ENCODE measurements at places on chromosomes 1 and 21.

DNA sequence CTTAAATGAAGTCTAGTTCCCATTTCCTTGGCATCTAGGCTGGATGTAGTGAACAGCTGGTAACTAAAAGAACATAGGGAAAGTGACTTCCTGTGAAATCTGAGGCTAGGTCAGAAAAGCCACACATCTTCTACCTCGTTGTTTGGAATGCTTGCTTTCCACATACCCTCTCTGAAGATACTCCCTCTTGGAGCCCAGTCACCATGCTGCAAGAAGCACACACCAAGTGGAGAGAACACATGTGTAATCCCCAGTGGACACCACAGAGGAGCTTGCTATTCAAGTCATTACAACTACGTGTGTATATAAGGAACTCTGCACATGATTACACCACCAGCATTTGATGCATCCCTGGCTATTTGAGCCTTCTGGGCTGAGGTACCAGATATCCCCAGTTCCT, 125.9 kb downstream of the RGS21 start:
- no peak for DNase-seq

DNA sequence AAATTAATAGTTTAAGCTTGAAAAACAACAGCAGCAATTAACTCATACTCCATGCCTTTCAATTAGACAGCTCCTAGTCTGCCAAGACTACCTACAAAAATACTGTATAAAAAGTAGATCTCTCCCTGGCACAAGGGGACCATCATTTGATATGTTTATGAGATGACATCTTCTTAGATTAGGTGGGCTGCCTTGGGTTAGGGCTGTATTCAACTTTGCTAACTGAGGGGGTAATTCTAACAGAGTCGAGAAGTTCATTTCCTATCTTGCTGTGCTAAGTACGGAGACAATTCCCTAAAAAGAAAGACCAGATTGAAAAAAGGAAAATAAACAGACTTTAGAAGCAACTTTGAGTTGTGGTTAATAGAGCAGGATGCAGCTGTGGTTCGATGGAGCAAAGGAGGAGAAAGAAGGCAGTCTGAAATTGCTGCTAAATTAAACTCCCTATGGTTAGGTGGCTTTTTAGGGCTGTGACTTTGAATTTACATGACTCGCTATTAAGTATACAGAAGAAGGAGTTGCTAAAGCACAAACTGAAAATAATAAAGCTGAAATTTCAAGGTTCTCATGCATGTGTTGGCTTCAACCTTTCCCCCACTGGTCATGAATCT, 75.4 kb downstream of the CDC7 start:
- no peak for DNase-seq

DNA sequence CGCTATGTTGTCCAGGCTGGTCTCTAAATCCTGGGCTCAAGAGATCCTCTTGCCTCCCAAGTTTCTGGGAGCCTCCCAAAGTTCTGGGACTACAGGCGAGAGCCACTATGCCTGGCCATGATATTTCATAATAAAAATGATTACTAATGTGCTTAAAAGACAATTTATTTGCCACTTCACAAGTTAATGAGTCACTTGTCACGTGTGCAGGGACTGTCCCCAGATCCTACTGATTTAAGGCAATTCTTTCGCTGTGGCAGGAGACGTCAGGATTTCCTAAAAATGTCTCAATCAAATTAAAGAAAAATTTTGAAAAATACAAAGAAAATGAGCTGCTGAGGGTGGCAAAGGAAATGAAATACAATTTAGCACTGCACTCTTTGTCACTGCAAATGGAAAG, 43.5 kb downstream of the B3GALNT2 start:
- DNase-seq: no peak

GRCh38 chr21:42127164-42128150, 56.3 kb downstream of the UMODL1 start:
- DNase-seq: no peak

- DNase-seq: no peak
Measured at GRCh38 chr1:19351873-19352272, 39.7 kb downstream of the SLC66A1 start.

GRCh38 chr1:156581661-156582387, 2.3 kb downstream of the TTC24 start:
- DNase-seq: peak; percentile 37

GRCh38 chr1:40256401-40257084, 1.5 kb upstream of the ZMPSTE24 start:
- DNase-seq: no peak

GRCh38 chr21:29849735-29850176, 90.0 kb downstream of the GRIK1 start:
- peak; percentile 52 for DNase-seq
